Fibroblast of villous mesenchyme (primary cell): ENCODE measurements at places on chromosomes 16 and 17.

- DNase-seq: peak; percentile 91
Measured at GRCh38 chr17:29613352-29613837, 9.3 kb downstream of the CORO6 start.

GRCh38 chr16:57754354-57755060, 18.9 kb downstream of the KATNB1 start:
- no peak for DNase-seq

DNA sequence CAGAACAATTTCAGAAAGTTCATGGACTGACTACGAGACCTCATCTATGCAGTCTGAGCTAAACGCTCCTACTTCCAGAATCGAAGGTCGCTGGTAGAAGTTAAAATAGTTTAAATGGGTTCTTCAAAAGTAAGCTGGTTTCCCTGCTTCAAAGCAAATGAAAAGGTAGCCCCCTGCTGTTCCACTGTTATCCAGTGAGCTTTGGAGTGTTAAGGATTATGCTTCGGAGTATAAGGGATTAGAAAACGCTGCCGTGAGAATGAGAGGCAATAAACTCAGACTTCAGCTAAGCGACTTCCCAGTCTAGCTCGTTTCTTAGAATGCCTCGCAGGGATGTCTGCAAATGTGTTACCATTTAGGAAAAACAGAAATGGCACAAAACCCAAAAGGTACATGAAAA, 12.4 kb downstream of the MLYCD start:
- DNase-seq: no peak

DNA sequence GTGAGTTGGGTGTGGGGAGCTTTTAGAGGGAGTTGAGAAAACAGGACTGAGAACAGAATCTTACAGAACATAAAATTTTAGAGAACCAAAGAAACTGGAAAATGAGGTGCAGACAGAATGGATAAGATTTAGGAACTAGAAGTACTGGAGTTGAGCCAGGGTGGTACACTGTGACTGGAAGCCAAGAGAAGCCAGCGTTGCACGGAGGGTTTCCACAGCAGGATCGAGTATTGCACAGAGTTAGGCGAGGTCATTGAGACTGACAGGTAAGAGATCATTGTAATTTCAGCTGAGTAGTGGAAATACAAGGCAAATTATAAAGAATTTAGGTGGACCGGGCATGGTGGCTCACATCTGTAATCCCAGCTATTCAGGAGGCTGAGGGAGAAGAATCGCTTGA, 6.6 kb downstream of the GSDMA start:
- DNase-seq: no peak

GRCh38 chr17:6831661-6832263, at the start of gene TEKT1:
Gene TEKT1, minus strand, starts transcription at chr17:6831729. Its CDS starts 1,353 bp downstream, at chr17:6830376.
- DNase-seq: peak; percentile 68

- peak; percentile 84 for DNase-seq
Measured at GRCh38 chr16:11257131-11257938, 1.3 kb upstream of the SOCS1 start.

GRCh38 chr17:21090902-21091618, 35.7 kb upstream of the DHRS7B start:
- peak; percentile 19 for DNase-seq

GRCh38 chr16:14347706-14348105, 276.6 kb downstream of the MRTFB start:
- no peak for DNase-seq

- peak; percentile 30 for DNase-seq
Measured at GRCh38 chr17:81510785-81511553, 1.6 kb downstream of the ACTG1 start.

DNA sequence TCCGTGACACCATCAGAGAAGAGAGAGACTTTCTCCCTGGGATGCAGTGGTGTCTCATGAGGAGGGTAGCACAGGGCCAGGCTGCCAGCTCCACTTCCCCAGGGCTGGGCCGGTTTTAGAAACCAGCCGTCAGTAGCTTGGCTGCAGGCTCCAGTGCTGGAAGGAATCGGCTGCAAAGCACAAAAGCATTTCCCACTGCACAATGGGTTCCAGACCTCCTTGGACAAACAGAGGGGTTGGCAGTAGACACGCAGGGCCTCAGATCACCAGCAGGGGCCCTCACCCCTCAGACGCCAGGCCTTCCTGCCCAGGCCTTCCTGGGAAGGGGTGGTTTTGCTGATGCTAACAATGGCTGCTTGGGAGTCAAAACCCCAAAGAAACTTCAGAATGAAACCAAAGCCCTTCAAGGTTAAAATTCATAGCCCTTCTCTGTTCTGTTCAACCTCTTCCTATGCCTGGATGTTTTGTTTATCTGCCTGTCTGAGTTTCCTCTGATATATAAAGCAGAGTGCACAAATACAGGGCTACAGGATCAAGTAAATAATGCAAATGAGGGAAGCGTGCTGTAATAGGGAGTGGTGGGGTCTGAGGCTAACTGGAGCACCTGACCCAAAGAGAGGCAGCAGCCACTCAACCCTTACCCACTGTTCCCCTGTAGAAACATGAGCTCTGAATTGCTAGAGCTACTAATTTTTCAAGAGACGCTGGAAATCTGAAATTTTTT, 26.2 kb downstream of the TEKT5 start:
- no peak for DNase-seq

DNA sequence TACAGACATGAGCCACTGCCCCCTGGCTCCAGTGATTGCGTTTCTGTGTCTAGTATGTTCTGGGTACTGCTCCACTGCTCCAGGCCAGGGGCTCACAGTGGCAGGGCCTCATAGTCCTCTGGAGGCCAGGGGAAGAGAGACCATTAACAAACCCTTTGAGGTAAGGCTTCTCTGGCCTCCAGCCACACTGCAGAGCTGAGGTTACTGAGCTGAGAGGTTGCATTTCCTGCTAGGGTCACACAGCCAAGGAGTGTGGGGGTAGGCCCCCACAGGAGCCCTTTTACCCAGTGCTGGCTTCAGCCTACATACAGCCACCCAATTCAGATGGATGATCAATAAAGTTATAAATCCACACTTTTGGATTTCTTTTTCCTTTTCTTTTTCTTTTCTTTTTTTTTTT, 50.4 kb upstream of the DLX4 start:
- no peak for DNase-seq

DNA sequence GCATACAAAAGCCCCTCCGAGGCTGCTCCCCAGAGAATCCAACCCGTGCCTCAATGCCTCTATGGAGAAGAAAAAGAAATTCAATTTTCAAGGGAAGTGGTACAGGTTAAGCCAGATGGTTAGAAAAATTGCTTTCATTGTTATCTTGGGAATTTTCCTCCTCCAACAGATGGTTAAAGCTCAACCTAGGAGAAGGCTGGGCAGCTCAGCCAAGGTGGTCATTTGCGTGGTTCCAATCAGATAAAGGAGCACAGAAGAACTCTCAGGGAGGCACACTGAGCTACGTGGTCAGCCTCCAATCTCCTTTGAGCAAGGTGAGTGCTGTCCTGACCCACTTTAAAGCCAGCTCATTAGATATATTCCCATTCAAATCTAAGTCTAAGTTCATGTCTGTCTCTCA, 106.7 kb downstream of the STX8 start:
- DNase-seq: no peak

DNA sequence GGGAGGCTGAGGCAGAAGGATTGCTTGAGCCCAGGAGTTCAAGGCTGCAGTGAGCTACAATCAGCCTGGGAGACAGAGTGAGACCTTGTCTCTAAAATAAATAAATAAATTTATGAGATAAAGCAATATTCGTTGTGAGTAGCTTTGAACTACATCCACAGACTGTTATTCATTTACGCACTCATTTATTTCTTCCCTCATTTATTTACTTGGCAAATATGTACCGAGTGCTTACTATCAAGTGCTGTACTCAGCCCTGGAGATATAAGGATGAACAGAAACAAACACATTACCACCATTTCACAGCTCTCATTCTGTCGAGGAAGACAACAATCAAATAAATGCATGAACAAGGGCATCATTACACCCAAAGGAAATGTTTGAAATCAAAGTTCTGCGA, 24.7 kb upstream of the UMOD start:
- no peak for DNase-seq

GRCh38 chr17:32756696-32757095, 120.2 kb downstream of the MYO1D start:
- no peak for DNase-seq

DNA sequence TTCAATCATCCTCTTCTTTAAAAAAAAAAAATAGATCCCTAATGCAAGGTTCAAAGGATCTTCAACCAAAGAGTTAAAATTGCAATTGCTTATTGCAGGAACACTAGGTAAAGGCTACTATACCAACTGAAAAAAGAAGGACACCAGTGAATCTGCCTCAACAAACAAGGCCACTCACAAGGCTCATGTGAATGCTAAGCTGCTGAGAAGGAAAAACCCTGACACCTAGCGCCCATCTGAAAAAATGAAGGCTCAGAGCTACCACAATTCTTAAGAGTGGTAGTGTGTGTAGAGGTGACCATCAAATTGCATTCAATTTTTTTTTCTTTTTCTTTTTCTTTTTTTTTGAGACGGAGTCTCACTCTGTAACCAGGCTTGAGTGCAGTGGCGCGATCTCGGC, 201.6 kb upstream of the C17orf78 start:
- DNase-seq: peak; percentile 51

DNA sequence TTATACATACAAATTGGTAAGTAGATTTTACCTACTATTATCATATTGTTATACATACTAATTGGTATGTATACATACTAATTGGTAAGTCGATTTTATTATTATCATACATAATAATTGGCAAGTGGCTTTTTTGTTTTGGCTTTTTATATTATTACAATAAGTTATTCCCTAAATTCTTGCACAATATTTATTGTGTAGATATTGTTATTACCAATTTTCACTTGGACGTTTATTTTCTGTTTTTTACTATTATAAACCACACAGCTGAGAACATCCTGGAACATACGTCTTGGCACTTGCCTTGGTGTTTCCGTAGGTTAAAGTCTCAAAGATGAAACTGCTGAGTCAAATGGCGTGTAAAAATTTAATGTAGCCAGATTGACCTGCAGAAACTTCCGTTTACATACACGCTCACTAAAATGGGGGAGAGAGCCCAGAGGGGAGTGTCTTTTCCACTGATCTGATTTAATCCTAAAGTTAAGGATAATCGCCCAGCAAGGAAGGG, 18.9 kb downstream of the GNGT2 start:
- DNase-seq: no peak

- DNase-seq: no peak
Measured at GRCh38 chr17:33687831-33688230, 394.7 kb upstream of the ASIC2 start.

DNA sequence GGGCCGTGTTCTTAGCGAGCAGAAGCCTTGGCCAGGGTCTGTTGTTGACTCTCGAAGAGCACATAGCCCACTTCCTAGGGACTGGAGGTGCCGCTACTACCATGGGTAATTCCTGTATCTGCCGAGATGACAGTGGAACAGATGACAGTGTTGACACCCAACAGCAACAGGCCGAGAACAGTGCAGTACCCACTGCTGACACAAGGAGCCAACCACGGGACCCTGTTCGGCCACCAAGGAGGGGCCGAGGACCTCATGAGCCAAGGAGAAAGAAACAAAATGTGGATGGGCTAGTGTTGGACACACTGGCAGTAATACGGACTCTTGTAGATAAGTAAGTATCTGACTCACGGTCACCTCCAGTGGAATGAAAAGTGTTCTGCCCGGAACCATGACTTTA, 18.5 kb downstream of the RSPRY1 start:
- no peak for DNase-seq

- DNase-seq: peak; percentile 92
Measured at GRCh38 chr17:27569884-27570577, 61.0 kb upstream of the LGALS9 start.
